GM13977 (cell line): ENCODE measurements at places on chromosomes 1 and 21.

GRCh38 chr21:15000081-15000480 lies 64.7 kb downstream of the NRIP1 start:
- DNase-seq = no peak

DNA sequence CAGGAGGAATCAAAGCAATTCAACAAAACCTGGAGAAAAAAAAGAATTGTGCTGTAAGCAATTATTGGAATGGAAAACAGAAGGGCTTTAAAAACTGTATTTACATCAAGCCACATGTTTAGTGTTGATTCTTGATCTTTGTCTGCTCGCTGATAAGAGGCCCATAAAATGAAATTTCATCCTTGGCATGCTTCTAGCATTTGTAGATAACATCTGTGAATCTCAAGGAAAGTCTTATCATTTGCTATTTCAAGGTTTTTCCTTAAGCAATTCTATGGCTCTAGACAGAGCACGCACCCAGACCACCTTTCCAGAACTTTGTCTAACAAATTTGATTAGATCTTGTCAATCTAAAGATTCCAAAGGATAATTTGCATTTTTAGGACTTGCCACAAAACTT lies 181.0 kb upstream of the FGGY start:
- no peak for DNase-seq

- DNase-seq = no peak
These were observed 25.1 kb upstream of the BRDT start for GRCh38 chr1:91924146-91924545.

DNA sequence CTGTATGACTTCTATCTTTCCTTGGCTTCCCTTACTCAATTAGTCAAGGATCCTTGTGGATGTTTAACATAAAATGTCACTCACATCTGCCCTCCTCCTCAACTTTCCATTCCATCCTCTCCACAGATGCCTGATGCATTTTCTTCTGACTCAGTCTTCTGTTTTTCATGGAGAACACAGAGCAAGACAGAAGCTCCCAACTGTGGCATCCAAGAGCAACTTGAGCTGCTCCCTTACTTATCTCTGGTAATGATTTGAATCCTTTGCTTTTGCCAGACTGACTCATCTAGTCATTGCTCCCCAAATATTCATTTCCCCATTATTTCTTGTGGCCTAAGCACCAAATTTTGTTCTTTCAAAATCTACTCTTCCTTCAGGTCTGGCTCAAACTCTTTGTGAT lies 120.6 kb downstream of the LYPLAL1 start:
- no peak for DNase-seq

- no peak for DNase-seq
These were observed 13.3 kb downstream of the TRIM11 start for GRCh38 chr1:228393268-228393701.

- no peak for DNase-seq
These were observed 137.0 kb downstream of the DENND1B start for GRCh38 chr1:197638316-197638715.

DNA sequence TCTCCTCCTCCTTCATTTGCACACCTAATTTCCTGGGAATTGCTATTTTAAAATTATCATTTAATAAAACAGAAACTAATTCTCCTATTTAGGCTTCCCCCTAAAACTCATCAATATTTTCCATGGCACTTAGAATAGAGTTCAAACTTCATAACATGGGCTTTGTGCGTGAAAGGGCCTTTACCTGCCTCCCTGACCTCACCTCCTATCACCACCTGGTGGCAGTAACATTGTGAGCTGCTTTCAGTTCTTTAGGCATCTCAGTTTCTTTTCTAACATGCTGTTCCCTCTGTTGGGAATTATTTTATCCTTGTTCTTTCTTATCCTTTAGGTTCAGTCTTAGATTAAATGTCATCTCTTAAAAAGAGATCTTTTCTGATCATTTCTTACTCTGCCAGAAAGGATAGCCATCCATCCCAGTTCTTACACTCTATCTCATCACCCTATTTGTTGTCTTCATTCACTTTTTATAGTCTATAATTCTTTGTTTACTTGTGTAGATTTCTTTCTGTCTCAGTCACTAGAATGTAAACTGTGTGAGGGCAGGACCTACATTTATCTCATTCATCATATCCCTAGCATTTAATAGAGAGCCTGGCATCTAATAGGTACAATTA lies 133.8 kb upstream of the KIAA1614 start:
- DNase-seq = peak; percentile 12

DNA sequence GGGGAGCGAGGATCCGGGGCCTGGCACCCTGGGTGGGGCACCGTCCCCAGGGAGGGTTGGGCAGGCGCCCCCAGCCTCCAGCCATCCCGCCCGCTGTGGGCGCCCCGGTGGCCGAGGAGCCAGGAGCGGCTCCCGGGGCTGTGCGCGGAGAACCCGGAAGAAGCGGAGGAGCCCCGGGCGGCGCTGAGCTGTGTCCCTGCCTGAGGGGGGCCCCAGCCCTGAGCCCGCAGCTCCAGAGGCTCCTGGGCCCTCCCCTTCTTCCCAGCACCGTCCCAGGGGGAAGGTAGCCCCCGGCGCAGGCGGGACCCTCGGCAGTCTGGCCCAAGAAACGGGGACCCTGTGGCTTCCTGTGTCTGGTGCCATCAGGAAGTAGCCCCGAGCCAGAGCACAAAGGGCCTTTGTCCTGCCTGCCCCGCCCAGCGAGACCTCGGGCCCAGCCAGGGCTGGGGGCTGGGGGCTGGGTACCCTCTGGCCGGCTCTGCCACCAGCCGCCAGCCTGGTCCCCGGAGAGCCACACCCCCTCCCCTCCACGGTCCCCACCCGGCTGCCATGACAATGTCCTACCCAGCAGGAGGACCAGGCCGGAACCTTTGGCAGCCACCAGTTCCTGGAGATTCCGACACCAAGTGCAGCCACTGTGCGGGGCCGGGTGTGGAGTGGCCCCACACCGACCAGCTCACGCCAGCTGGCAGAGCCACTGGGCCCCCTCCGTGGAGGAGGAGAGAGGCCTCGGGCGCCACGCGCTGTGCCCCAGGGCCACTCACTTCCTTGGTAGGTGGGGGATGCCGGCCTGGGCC lies 15.6 kb upstream of the TTLL10 start:
- peak; percentile 88 for DNase-seq

DNA sequence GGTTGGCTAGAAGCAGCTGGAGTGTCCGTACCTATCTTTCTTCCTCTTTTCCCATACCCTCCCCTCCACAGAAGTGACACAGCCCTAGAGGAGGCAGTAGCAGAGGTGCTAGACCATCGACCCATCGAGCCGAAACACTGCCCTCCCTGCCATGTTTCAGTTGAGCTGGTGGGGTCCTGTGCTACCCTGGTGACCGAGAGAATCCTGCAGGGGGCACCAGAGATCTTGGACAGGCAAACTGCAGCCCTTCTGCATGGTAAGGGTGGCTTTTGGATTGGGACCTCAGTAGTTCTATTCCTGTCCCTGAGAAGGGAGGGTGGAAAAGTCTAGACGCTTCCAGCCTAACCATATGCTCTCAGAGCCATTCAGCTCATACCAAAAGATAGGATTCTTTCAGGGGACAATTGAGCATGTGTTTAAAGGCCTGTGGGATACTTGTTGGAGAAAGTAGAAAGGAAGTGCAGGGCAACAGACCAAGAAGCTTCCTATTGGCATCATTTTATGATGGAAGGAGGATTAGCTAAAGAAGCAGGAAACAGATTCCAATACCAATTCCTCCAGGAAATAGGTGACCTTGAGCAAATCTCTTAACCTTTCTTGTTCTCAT lies 11.7 kb upstream of the BNIPL start:
- peak; percentile 82 for DNase-seq

DNA sequence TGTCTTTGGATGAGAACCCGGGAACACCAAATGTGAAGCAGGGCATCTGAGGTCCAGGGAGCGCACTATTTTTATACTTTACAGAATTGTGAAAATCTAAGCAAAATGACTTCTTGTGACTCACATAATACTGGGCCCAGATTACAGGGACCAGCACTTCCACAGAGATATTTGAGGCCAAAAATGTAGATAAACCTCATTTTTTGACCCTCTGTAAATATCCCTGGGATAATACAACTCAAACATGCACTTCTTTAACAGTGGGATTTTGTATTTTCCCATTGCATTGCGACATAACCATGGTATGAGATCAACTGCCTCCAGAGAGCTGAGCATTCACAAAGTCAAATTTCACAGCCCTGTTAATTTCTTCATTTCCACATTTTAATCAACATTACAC lies 289.4 kb upstream of the ADGRL4 start:
- no peak for DNase-seq

DNA sequence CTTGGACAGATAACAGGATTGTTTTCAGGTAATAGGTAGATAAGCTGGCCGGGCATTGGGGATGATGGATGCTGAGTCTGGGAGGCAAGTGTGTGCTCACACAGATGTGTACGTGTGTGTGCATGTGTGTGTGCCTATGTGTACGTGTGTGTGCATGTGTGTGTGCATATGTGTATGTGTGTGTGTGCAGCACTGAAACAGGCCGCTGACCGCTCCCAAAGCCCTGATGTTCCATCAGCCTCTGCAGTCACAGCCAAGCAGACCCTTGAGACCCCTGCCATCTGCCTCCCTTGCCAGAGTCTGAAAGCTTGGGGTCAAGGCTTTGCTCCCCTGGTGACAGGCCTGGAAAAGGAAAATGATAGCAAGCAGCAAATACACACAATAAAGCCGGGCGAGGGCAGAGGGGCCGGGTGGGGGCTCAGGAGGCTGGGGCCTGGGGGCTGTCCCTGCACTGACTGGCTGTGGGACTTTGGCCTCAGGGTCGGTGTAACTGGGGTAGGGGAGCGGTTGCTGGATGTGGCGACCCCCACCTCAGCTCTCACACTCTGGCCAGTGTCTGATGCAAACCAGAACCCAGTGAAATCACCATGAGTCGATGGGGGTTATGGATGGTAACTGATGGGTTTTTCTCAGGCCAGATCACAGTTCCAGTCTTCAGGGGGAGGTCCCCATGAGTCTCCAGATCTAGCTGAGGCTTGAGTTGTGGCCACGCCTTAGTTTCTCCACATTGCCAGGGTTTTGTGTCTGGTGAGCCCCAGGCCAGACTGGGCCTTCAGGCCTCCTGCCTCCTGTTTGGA lies 9.2 kb upstream of the TNFRSF8 start:
- DNase-seq = peak; percentile 71

DNA sequence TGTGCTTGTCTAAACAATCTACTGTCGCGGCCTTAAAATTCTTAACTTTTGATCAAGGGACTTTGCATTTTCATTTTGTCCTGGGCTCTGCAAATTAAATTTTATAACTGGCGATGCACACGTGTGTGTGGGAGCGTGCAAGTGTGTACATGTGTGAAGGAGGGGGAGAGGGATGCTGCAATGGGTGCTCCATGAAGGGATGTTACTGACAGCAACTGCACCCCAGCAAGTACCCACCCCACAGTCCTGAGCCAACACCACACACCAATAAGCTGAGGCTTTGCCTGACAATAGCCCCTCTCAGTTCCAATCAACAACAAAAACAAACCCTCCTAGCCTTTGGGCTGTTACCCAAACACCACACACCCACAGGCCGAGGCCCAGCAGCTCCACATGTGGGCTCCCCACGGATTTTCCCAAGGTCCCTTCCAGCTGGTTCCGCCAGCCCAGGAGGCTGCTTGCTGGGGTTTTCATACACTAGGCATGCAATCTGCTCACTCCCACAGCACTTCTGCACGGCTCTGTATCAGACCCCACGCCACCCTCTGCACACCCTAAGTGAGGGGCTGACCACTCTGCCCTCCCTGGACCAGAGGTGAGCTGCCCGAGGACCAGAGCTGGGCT lies 32.8 kb upstream of the IFFO2 start:
- DNase-seq = no peak

- DNase-seq = no peak
These were observed 668.7 kb downstream of the MRPL39 start for GRCh38 chr21:24938573-24938972.

DNA sequence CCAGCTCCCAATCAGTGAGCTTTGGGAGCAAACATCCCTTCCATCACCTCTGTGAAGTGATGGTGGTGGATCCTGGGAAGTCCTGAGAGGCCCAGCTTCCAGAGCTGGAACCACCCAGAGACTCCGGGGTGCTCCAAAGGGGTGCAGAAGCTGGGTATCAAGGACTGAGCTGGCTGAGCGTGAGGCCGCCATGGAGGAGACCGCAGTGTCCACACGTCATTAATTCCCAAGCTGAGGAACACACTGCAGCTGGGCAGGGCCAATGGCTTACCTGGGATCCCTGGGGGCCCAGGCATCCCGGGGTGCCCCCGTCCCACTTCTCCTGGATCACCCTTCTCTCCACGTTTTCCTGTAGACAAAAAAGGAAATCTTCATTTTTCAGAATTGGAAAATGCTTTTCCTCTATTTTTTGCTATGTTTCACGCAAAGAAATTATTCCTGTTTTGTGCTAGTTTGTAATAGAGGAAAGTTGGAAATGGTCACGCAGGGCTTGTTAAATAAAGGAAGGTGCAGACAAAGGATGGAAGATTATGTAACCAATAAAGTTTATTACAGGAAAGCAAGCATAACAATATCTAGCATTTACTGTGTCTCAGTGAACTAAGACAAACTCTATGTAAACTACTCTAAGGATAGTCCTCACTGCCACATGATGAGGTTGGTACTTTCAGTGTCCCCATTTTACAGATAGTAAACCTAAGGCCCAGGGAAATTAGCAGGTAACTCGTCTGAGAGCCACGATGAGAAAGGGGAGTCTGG lies 15.4 kb downstream of the COL9A2 start:
- no peak for DNase-seq

DNA sequence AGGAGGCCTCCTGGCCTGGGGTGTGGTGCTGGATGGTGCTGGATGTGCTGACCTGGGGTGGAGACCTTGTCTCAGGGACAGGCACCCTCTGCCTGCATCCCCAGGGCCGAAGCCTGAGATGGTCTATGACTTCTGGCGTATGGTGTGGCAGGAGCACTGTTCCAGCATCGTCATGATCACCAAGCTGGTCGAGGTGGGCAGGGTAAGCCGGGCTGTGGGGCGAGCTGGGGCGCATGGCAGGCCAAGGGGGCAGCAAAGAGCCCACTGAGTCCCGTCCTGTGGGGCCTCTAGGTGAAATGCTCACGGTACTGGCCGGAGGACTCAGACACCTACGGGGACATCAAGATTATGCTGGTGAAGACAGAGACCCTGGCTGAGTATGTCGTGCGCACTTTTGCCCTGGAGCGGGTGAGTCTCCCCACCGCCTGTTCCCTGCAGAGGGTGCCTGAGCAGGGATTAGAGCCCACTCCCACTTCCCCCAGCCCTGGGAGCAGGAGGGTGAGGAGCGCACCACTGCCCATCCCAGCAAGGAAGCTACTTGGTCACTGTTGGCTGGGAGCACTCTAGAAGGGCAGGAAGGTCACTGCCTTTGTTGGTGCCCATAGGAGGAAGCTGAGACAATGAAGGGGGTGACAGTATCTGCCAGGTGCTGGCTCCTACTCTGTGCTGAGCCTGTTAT lies 75.2 kb downstream of the PTPRU start:
- DNase-seq = no peak

GRCh38 chr1:46137916-46138315 lies 5.5 kb upstream of the PIK3R3 start:
- DNase-seq = no peak

- DNase-seq = no peak
These were observed 156.1 kb downstream of the NR5A2 start for GRCh38 chr1:200183637-200184036.
